Thymus (tissue), 14 donors: ENCODE measurements at places on chromosomes 7 and 10.

GRCh38 chr10:131119626-131120355 is 191.7 kb downstream of the TCERG1L start:
- no peak for DNase-seq

DNA sequence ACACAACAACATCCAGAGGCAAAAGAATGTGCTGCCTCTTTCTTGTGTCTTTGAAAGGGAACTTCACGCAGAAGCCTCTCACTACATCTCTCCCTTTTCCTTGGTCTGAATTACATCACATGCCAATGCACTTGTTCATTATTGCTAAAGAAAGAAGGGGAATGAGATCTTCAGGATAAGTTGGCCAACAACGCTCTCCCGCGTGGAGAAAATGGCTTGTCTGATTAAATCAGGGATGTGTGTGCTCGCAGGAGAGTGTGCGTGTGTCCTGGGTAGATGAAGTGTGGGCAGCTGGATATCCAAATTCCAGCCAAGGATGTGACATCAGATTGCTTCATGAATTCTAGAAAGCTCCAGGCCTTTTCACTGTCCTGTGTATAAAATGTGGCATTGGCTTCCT is 541.6 kb upstream of the FZD8 start:
- no peak for DNase-seq

GRCh38 chr7:122752583-122752982 is 49.9 kb upstream of the RNF148 start:
- DNase-seq = no peak

- DNase-seq = no peak
Observed at GRCh38 chr7:24005517-24005916, 278.5 kb upstream of the NPY start.

- no peak for DNase-seq
Observed at GRCh38 chr7:33547880-33548279, 357.5 kb upstream of the BMPER start.

DNA sequence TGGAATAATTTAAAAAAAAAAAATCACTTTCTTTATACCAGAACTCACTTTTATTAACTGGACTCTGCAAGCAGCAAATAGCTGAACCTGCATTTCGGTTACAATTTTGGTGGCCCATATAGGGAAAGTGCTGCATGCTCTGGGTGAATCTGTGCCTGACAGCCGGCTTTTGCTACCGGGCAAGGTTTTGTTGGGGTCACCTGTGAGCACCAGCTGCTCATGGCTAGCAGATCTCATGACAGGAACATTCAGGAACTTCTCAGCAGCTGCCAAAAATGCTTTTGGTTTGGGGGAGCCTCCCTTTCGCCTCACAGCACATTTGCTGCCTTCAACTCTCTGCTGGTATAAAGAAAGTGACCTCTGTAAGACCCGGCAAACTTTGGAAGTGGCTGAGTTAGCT is 13.2 kb upstream of the CREB3L2 start:
- no peak for DNase-seq

- DNase-seq = no peak
Observed at GRCh38 chr7:139488810-139489209, 5.3 kb upstream of the KLRG2 start.

GRCh38 chr10:62779487-62780248 is 24.9 kb upstream of the ADO start:
- peak; percentile 56 for DNase-seq

GRCh38 chr7:30145426-30145970 is 10.7 kb downstream of the MTURN start:
- no peak for DNase-seq

DNA sequence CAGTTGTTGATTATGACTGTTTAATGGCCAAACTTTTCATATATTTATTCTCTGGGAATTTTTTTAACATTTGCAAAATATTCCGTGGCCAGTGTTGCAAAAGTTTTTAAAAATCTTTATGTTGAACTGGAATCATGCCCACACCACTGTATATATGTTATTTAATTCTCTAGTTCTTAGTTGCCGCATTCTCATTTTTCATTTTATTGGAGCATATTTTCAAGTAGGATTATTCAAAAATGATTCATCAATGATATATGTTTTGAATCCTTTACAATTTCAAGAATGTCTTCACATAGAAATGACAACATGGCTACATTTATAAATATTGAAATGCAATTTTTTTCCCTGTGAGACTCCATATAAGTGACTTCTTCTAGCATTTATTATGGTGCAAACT is 188.6 kb upstream of the LRRTM3 start:
- no peak for DNase-seq

GRCh38 chr10:34537629-34538231 is 277.4 kb downstream of the PARD3 start:
- no peak for DNase-seq

DNA sequence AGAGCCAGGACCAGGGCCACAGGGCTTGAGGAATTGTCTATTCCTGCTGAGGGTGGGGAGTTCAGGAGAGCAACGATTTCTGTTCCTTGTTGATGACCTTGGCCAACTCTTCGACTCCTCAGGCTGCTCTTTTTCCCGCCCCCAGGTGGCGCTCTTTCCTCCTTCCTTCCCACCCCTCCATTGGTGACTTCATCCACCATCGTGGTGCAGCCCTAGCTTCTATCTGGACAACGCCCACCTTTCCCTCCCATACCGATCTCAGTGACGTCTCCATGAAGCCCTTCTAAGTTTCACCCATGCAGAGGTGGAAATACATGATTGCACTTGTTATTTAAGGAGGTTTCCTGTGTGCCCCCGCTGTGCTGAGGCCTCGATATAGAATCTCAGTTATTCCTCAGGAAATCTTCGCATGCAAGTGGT is 22.1 kb upstream of the CARD11 start:
- DNase-seq = peak; percentile 38

DNA sequence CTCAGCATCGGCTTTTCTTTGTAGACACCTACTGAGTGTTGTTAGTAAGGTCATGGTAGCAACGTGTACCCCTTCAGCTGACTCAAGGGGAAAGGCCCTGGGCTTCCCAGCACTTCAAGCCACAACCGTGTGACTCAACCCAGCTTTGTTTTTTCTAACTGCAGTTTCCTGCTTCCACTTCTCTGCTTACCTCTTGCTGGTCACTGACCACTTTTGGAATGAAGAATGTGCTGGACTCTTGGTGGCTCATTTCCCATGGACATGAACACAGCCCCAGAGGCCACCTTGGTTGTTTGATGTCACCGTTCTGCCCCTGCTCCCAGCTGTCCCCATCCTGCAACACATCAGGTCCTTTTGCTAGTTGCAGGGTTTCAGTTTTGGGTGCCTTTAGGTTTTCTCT is 69.5 kb upstream of the ZNF438 start:
- no peak for DNase-seq

DNA sequence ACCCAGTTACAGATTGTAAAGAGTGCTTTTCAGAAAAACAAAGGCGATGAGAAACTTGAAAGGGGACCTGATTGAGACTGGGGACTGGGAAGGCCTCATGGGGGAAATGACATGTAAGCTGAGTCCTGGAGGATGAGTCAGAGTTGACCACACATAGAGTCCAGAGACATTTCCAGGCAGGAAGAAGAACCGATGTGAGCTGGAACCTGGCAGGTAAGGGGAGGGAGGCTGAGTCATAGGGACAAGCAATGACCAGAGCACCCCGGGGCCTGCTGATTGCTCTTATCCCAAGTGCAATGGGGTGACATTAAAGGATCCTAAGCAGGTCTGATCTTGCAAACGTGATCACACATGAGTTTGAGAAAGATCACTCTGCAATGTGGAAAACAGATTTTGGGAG is 11.7 kb downstream of the TLL2 start:
- DNase-seq = no peak

DNA sequence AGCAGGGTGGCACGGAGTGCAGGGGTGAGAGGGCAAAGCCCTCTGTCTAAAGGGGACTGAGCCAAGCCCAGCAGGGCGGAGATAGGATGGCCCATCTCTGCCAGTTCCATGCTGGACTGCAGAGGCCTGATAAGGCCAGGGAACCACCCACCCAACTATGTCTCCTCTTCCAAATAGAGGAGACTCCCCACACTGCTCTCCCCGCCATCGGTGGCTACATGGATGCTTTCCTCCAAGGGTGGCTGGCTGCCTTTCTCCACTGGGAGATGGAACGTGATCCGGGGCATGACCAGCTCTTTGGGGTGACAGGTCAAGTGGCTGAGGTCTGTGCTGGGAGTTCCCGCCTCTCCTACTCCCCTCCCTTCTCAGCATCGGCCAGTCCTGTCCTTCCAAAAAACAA is 58.1 kb upstream of the MXI1 start:
- no peak for DNase-seq

- no peak for DNase-seq
Observed at GRCh38 chr7:137835486-137836112, 11.2 kb downstream of the DGKI start.

DNA sequence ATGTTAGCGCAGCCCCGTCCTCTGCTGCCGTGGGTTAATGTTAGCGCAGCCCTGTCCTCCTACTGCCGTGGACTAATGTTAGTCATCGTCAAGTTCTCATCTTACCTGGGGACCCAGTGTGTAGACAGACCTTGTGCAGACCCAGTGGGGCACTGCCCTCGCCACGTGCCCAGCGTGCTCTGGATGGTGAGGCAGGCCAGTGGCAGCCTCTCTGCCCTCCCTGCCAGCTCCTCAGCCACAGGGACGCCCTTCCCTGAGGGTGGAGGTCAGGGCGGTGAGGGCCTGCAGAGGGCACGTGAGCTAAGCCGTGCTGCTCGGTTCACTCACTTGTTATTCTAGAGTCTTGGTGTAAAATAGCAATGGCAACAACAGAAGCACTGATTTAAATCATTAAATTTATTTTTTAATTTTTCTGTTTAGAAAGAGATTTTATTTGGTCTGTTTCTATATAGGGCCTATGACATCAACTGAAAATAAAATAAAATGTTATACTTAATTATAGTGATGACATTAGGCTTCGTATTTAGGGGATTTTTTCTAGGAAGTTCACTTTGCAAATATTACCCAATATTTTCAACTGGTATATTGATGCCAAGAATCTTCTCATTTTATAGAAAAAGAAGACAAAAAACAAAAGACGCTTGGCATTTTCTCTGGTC is 48.4 kb downstream of the NKX6-2 start:
- no peak for DNase-seq

GRCh38 chr7:6729492-6730342 is 23.0 kb upstream of the ZNF12 start:
- DNase-seq = peak; percentile 88

- DNase-seq = no peak
Observed at GRCh38 chr7:50733552-50733951, 49.1 kb downstream of the GRB10 start.

- no peak for DNase-seq
Observed at GRCh38 chr10:12679636-12680035, 321.9 kb downstream of the CCDC3 start.

DNA sequence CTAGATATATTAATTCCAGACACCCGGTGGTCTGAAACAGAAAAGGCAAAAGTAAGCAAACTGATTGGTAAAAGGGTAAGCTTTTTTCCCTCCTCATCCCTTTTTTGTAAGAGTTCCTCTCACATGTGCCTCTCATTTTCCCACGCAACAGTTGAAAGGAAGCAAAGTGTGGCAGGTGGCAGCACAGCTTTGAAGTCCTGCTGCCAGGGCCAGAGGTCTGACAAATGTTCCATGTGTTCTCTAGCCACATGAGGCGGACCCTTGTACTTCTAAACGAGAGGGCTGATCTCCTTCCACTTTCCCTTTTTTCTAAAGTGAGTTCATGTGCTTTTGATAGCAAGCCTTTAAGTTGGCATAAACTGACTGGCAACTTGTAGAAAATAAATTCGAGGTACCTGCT is 217.5 kb downstream of the POLR1F start:
- DNase-seq = no peak

DNA sequence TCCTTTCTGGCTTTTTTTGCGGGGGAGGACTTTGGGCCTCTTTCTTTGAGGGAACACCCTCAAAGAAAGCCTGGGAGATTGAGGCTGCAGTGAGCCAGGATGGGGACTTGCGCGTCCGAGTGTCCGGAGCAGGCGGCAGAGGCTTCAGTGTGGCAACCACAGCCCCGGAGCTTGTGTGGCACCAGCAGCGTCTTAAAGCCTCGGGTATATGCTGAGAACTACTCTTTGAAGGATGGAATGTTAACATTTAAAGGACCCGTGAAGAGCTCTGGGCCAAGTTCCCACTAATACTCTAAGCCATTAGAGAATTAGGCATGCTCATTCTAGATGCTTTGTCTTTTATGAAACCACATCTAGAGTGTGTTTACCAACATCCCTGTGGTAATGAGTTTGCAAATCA is 168.2 kb downstream of the SEPTIN7 start:
- no peak for DNase-seq

DNA sequence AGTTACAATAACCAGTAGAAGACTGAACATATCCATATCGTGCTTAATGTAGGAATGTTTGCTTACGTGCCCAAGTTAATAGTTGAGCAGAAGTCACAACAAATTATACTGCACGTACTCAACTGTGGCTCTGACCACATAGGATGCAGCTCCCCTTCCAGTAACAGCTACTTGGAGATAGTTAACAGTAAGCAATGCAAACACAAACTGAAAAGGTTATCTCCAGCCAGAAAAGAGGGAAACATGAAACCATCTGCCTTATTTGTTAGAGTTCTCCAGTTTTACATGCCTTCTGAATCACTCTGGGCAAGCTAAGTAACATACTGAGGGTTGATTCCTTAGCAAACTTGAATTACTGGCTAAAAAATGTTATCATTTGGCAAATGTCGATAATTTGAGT is 9.8 kb downstream of the DHX32 start:
- no peak for DNase-seq

DNA sequence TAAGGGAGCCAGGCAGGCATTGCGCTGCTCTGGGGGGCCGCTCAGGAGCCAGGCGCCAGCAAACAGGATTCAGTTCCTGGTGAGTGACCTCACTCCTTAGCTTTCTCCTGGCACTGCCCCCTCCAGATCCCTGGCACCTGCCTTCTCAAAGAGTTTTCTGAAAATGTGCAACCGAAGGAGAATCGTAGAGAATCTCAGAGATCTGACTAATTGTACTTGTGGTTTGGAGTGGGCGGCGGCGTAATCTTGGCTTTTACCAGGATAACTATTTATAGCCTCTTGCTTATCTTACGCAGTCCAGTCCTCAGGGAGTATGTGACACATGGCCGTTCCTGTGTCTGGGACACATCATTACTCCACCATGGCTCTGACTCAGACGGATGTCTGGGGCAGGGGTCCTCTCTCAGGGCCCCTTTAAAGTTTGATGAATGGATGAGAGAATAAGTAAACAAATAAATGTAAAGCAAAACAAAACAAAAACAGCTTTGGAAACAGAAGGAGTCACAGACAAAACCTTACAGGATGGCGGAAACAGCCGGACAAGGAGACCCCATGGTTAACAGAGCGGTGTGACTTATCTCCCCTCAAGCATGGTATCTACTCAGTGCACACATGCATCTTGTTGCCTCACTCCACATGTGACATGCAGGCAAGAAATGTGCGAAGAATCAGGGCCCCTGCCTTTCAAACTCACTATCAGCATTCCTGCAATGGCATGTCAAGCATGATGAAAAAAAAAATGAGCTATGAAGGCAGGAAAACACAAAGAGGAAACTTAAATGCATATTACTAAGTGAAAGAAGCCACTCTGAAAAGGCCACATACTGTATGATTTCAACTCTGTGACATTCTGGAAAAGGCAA is 99.7 kb downstream of the TNS3 start:
- no peak for DNase-seq
